ENCODE measurements at places on chromosomes 7 and 10.

DNA sequence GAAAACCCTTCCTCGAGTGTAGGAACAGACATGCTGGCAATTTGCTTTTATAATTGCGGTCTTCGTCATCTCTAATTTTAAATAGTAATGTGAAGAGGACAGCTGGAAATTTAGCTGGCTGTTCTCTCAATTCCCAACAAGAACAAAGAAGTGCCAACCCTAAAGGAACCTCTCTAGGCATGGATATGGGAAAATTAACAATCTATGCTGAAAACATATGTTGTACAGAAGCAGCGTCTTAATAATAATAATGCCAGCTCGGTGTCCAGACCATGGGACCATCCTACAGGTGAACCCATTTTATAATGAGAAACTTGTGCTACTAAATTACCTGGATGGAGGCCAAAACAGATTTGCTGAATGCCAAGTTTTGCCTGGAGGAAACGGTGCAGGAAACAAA is 641.4 kb upstream of the MGMT start:
- no peak for DNase-seq

- peak; percentile 9 for DNase-seq
Observed at GRCh38 chr7:66207540-66207939, 2.4 kb downstream of the TPST1 start.

DNA sequence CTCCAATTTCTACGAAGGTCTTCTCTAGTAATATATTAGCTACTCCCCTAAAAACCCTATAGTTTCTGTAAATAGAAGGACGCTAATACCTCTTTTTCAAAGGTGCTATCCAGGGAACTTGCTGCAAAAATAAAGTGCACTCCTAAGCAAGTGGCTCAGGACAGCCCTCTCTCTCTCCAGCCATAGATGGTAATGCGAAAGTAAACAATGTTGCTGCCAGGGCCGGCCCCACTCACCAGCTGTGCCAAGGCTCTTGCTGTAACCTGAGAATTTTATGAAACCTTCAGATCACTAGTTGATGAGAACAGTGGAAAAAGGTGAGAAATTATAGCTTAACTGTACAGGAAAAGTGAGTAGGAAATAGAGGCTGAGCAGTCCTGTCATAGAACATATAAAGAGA is 10.9 kb upstream of the TAS2R39 start:
- DNase-seq: no peak

DNA sequence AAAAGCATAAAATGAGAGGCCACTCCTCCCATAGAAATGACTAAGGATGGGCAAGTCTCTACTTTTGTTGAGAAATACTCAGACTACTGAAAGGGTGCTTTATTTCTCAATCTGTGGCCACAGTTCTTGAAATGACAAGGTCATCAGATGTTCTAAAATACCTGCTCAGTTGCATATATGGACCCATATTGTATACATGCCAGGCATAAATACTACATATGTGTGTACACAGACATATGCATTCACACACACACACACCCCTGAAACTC is 691.5 kb upstream of the SORCS1 start:
- DNase-seq: no peak

- DNase-seq: no peak
Observed at GRCh38 chr10:112969542-112969941, 19.5 kb downstream of the TCF7L2 start.

DNA sequence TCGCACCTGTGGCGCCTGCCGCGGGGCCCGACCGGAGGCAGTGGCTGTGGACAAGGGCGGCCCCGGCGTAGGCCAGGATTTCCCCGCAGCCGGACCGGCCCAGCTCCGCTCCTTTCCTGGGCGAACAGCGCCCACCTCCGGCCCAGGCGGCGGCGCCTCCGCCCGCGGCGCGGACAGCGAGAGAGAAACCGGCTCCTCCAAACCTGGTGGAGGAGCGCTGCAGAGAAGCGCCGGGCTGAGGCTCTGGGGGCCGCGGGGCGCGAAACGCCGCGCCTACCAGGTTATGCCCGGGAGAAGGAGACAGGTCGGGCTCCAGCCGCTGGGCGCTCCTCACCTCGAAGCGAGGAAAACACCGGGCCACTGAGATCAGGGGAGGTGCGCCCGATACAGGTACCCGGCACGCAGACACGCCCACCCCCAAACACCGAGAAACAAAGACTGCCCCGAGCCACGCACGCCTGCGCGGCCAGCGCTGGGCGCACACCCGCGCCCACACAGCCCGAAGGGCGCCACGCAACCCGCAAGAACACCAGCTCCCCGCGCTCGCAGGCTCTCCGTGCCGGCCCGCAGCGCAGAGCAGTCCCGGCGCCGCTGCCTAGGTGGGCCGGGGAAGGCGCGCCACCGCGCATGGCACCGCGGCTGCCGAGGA is 3.3 kb downstream of the GRID1 start:
- DNase-seq: no peak

GRCh38 chr7:40882071-40882658 is 747.4 kb downstream of the SUGCT start:
- no peak for DNase-seq

DNA sequence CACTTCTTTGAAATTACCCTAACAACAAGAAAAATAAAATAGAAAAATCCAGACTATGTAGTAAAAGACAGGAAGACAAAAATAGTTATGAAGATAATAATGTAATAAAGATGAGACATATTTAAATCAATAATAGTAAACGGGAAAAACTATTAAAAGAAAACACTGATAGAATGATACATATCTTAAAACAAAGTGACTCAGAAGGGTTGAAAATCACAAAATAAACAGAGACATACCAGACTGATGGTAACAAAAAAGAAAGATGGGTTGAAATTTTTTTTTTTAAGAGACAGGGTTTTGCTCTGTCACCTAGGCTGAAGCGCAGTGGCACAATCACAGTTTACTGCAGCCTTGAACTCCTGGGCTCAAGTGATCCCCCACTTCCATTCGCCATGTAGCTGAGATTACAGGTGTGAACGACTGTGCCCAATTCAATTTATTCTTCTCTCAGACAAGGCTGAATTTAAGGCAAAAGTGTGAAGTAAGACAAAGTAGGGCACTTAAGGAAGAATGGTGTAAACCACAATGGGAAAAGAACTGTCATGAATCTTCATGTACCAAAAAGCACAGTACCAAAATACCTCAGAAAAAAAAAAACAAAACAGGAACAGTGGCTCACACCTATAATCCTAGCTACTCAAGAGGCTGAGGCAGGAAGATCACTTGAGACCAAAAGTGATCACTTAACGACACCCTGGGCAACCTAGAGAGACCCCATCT is 47.4 kb downstream of the LMBR1 start:
- no peak for DNase-seq

- DNase-seq: no peak
Observed at GRCh38 chr10:71126432-71126831, 85.9 kb upstream of the UNC5B start.

DNA sequence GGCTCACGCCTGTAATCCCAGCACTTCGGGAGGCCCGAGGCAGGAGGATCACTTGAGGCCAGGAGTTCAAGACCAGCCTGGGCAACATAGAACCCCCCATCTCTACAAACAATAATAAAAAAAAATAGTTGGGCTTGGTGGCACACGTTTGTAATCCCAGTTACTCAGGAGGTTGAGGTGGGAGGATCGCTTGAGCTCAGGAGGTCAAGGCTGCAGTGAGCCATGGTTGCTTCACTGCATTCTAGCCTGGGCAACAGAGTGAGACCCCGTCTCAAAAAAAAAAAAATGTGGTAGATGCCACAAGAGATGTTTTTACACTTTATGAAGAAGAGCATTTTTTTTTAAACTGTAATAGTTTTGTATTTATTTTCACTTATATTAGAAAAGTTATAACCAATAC is 12.8 kb downstream of the NYAP1 start:
- DNase-seq: no peak

DNA sequence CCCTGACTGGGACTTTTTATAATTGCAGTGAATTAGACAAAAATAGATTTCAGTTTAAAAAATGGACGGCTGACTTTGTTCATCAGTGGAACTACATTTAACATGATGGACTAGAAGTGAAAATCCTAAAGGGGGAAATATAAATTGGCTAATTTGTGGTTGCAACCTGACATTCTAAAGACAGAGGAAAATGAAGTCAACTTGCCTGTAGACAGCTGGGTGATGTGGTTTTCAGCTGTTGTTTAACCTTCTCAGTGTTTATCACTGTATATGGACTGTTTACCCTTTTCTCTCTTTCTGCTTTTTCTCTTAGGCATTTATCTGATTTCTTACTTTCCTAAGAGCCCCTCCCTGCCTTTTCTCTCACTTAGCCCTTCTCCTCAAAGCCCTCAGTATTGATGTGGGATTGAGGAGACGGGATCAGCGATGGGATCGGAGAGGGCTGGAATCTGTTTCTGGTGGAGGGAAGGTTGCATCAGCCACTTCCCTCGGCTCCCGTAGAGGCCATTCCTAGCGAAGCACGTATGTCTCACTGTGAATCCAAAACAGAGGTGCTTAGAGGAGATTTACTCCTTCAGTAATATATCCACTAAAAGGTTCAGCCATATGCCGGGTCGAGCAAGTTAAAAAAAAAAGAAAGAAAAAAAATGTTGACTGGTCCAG is 109.0 kb upstream of the KLF6 start:
- DNase-seq: no peak

- no peak for DNase-seq
Observed at GRCh38 chr7:12518920-12519681, 51.4 kb upstream of the SCIN start.

DNA sequence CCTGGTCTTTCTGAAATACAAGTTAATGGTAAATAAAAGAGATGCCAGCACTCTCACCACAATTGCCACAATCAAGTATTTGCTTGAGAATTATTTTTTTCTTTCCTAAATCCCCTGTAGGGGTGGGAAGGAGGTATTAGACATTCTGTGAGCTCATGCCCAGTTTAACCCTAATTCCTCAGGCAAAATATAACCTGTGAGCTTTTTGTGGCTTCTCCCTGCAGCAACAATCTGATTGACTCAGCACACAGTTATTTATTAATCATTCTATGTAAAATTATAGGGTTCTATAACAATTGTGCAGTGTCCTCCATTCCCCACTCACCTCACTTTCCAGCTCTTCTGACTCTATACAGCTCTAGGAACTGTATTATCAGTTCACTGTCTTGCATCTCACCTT is 66.3 kb downstream of the GLI3 start:
- DNase-seq: no peak

DNA sequence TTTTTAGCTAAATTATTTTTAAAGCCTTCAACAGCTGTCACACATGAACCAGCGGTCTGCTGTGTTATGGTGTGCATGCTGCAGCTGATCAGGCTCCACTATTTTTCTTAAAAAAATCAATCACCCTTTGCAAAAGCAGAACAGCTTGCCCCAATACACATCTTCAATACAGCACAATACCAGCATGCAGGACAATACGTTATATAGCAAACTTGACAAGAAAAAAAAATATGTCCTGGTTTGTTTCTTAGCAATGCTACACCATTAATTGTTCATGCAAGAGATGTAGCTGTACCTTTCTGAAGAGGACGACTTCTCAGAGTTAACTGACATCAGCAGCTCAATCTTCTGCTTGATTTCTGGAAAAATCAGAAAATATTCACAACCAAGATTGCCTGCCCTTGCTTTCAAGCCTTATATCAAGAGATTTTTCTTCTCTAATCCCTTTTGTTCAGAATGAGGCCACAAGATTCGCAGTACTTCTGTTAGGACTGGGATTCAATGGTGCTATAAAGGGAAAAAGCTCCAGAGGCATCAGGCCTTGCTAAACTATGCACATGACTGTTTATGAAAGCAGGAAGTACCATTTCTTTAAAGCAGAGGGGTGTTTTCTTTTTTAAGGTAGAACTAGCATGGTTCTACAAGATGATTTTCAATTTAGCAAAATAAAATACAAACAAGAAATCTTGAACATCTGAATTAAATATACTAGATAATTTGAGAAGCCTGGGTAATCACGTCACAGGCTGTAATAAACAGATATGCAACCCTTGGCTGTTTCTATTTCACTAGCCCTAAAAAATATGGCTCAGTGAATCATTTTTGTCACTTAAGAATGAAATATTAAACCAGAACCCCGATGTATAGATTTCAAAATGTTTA is 120.0 kb downstream of the SRPK2 start:
- no peak for DNase-seq

Measured in KG1 (cell line).